ENCODE measurements at places on chromosomes 12 and 14. TPM values are rescaled to one million over a fixed set of nuclear protein-coding genes. Genes with fewer than 3 reads are reported as not detected.

Gene KERA
- total RNA-seq, result not detected

Gene PLEKHG7
- not detected for total RNA-seq

Gene PCED1B
- total RNA-seq, result 5.6 TPM

Gene MANSC4
- total RNA-seq, result not detected

Gene GPRC5D
- total RNA-seq, result not detected

Gene CRIP1
- total RNA-seq, result 46.3 TPM

Gene FAM222A
- 2.3 TPM for total RNA-seq

Gene SLC7A7
- total RNA-seq, result 72.3 TPM

Gene OR11G2
- total RNA-seq, result not detected

Gene LTB4R
- total RNA-seq, result 16.7 TPM

Gene KRT81
- total RNA-seq, result not detected

Gene RERG
- total RNA-seq, result 84.4 TPM

Gene RIMBP2
- 0.36 TPM for total RNA-seq

Gene TPPP2
- not detected for total RNA-seq

Gene SLIRP
- total RNA-seq, result 117 TPM

Gene HHIPL1
- total RNA-seq, result 4.1 TPM

Gene DAO
- total RNA-seq, result not detected

Gene DNAI7
- 0.47 TPM for total RNA-seq

Gene ITGB7
- 2.8 TPM for total RNA-seq

Gene ZFHX2
- 1.8 TPM for total RNA-seq

Gene GARIN6
- total RNA-seq, result not detected

Gene BICDL1
- total RNA-seq, result 219 TPM

Gene ACSS3
- 42.5 TPM for total RNA-seq

Gene FRMD6
- 22.1 TPM for total RNA-seq

Gene POU6F1
- 6.4 TPM for total RNA-seq

Gene GPR65
- total RNA-seq, result 1.9 TPM

Gene DPPA3
- total RNA-seq, result not detected

Gene CTSG
- total RNA-seq, result 11.5 TPM

Gene ZBTB39
- total RNA-seq, result 3.5 TPM

All from omental fat pad (tissue), 4 donors.